GM23248 (cell line): ENCODE measurements at places on chromosomes 1 and 21. TPM values are rescaled to one million over a fixed set of nuclear protein-coding genes. Genes with fewer than 3 reads are reported as not detected.

The CD244 gene
- not detected in 2 replicates for total RNA-seq

The GPX7 gene
- total RNA-seq = 38.7 and 44.7 TPM in 2 replicates

The C4BPA gene
- not detected in 2 replicates for total RNA-seq

The TNFSF4 gene
- 4.8 and 6.2 TPM in 2 replicates for total RNA-seq

The GFI1 gene
- total RNA-seq = not detected in 2 replicates

The NUAK2 gene
- 3.0 and 4.4 TPM in 2 replicates for total RNA-seq

The KLHDC7A gene
- not detected in 2 replicates for total RNA-seq

The CAMK1G gene
- total RNA-seq = 0.11 TPM in 1 of 2 replicates, not detected in the other

The RPL22 gene
- 101 and 127 TPM in 2 replicates for total RNA-seq

The CHODL gene
- not detected in 2 replicates for total RNA-seq

The RGS1 gene
- total RNA-seq = not detected in 2 replicates

The DENND2C gene
- 5.9 and 6.8 TPM in 2 replicates for total RNA-seq

GRCh38 chr1:61605607-61606321 lies 119.2 kb downstream of the TM2D1 start:
- DNase-seq = peak; percentile 87

GRCh38 chr1:208528578-208529240 lies 284.5 kb upstream of the PLXNA2 start:
- no peak for DNase-seq

DNA sequence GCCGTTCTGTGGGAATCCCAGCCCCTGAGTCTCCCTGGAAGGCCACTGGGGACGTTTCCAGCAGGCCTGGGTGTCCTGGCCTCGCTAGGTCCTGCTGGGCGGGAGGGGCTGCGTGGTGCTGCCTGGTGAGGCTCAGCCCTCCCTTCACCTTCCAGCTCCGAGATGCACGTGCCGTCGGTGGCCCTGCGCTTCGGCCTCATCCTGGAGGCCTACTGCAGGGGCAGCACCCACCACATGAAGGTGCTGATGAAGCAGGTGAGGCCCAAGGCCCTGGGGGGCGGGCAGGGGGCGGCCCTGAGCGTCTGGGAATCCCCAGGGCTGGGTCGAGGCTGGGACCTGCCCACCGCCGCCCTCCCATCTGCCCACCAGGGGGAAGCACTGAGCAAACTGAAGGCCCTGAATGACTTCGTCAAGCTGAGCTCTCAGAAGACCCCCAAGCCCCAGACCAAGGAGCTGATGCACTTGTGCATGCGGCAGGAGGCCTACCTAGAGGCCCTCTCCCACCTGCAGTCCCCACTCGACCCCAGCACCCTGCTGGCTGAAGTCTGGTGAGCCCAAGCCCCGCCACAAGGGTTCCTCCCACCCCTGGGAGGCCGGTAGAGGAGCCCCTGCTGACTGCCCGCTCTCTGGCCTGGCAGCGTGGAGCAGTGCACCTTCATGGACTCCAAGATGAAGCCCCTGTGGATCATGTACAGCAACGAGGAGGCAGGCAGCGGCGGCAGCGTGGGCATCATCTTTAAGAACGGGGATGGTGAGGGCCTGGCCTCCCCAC lies 70.3 kb downstream of the PIK3CD start:
- peak; percentile 30 for DNase-seq

GRCh38 chr1:56533197-56533596 lies 46.2 kb downstream of the PLPP3 start:
- DNase-seq = no peak

DNA sequence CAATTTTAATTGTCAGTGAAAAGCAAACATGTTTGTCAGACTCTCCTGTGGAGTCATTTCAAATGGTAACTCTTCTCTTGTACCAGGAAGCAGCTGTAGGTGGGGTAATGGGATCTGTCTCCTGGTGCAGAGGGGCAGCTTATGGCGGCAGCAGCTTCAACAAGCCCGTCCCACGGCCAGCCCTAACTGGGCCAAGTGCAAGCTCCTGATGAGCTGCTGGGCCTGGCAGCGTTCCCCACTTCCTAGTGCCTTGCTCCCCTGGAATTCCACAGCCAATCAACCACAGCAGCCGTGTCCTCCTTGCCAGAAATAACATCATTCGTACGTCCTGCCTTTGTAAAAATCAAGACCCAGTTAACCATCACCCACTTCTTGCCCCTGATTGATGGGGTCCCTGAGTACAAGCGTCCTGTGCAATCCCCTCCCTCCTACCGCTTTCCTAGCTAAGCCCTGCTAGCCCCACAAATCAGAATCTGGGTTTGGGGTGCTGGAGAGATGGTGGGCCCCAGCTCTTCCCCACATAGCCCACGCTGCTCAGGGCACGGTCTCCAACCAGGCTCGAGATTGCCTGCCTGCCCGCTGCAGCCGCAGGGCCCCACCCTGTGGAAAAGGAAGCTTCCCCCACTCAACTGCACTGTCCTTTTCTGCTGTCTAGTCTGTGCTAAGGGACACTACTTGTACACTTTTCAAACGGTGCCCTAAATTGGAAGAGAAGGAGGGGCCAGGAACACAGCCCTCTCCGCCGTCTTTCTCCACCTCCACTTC lies 61.2 kb downstream of the TOR1AIP2 start:
- DNase-seq = no peak

DNA sequence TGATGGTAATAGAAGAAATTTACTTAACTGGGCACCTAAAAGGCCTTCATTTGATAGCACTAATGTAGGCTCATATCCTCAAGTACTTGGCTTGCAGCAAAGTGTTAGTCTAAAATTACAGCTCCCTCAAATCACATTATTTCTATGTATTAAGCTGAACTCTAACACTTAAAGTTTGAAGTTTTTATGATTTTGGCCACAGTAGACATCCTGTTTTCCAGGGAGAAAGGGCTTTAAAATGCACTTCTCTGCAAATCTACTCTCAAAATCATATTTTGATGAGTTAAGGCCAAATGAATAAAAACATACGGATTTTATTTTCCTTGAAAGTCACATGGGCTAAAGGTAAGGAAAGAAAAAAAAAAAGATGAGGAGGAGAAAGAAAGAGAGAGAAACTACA lies 575.5 kb downstream of the PLPP3 start:
- no peak for DNase-seq

GRCh38 chr1:95974586-95974985 lies 740.6 kb downstream of the RWDD3 start:
- DNase-seq = peak; percentile 42

DNA sequence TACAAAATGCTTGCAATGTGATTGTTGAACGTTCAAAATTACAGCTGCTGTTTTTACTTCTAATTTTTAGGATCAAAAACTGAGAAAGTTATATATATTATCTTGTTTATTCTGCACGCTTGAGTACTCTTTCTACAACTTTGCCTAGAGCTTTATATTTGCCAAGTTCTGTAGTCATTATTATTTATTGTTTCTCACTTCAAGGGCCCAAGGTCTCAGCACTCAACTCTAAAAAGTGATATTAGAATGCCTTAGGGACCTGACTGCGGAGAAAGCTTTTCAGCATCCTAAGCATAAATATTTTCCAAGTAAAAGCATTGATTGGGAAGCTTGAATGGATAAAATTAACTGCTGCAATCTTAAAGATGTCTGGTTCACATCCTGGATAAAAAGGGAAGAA lies 83.6 kb downstream of the UBE2U start:
- no peak for DNase-seq

- no peak for DNase-seq
These were observed 16.5 kb downstream of the ZBTB17 start for GRCh38 chr1:15959424-15959823.

DNA sequence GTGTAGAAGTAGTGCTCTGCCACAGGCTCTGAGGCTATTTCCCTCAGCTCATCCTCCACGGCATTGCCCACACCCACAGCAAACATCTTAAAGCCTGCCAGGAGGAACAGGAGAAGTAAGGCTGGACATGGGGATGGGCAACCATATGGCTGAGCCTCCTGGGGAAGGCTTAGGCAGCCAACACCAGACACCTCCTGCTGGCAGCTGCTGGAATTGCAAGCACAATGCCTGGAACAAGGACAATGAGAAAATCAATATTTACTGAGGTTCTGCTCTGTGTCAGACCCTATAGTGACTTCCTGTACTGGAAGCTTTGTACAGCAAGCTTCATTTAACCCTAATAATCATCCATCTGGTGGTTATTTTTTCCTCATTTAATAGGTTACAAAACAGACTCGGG lies 8.2 kb downstream of the MATN1 start:
- no peak for DNase-seq

DNA sequence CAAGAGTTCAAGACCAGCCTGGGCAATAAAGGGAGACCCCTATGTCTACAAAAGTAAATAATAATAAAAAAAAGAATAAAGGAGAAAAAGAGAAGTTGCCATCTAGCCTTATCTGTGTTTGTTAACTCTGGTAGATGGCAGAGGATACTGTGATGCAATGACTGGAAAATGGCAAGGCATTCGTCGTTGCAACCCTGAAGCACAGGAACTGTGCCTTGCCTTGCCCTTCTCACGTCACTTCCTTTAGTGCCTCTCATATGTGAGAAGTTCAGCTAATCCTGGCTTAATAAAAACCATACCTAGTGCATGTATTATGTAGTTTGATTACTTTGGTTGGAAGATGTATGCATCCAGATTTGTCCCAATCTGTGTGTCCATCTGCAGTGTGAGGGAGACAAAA lies 25.8 kb upstream of the PIGC start:
- no peak for DNase-seq

GRCh38 chr21:41142051-41142795 lies 25.7 kb upstream of the BACE2 start:
- peak; percentile 90 for DNase-seq

DNA sequence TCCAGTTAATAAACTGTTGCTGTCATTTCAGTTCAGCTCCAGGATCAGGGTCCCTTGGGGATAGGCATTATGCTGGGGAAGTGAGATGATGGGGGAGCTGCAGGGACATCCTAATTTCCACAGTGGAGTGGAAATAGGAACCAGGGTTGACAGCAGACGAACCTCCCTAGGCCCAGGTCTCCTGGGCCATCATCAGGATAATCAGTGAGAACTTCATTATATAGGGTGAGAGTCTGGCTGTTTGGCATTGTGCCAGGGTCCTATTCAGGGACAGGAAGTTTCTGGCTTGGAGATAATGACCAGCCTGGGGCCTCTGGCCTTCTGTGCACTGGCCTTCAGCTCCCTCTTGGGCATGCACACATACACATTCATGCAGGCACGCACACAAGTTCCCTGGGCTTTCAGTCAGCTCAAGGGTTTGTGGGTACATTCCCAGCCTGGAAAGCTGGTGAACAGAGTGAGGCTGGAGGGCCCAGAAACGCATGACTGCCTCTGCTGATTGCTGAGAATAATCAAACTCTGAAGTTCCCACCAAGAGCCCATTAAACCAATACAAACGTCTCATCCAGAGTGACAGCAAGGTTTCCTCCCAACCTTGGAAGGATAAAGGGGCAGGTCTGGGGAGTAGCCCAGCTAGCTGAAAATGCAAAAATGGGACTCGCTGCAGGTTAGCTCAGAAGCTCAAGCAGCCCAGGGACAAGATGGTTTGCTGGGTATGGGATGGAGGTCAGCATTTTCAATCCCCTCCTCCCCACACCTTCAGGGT lies 13.9 kb upstream of the LRIG2 start:
- DNase-seq = no peak

DNA sequence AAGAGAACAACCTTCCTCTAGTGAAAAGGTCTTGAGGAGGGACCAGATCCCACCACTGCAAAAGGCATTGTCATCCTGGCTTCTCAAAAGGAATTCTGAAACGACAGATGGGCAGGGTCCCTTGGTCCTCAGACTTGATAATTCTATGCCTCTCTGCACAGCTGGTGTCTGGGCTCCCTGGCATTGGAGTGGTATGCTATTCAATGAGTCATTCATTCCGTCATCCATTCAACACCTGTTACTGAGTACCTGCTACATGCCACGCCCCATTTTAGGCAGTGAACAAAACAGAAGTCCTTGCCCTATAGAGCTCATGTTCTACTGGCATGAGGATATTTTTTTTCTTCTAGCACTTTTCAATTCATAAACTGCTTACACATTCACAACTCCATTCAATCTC lies 45.8 kb upstream of the HMGB4 start:
- DNase-seq = no peak

GRCh38 chr1:27235827-27236226 lies 1.4 kb downstream of the WDTC1 start:
- peak; percentile 66 for DNase-seq

DNA sequence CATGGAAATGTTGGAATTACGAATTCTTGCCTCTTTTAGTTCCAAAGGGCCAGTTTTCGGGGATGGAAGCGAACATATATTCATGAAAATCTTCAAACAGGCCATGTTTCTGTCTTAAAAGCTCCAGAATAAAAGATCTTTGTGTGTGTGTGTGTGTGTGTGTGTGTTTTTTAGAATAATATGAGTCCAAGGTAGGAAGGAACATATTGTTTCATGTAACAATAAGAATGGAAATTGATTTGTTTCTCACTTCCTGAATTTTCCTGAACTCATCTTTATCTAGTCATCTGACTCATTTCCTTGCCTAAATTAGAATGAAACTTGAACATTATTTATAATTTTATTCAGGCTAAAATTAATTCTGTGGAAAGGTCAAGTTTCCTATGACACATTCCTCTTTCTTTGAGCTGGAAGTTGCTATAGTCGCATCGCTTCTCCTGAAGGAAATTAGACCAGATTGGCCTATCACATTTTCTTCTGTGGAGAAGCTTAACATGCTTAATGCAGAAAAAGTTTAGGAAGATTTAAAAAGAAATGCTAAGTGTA lies 805.1 kb upstream of the ADAMTS5 start:
- DNase-seq = peak; percentile 27

- no peak for DNase-seq
These were observed 285.7 kb downstream of the S1PR1 start for GRCh38 chr1:101522486-101522885.

- peak; percentile 59 for DNase-seq
These were observed 180.0 kb downstream of the TTLL7 start for GRCh38 chr1:83818916-83819315.

DNA sequence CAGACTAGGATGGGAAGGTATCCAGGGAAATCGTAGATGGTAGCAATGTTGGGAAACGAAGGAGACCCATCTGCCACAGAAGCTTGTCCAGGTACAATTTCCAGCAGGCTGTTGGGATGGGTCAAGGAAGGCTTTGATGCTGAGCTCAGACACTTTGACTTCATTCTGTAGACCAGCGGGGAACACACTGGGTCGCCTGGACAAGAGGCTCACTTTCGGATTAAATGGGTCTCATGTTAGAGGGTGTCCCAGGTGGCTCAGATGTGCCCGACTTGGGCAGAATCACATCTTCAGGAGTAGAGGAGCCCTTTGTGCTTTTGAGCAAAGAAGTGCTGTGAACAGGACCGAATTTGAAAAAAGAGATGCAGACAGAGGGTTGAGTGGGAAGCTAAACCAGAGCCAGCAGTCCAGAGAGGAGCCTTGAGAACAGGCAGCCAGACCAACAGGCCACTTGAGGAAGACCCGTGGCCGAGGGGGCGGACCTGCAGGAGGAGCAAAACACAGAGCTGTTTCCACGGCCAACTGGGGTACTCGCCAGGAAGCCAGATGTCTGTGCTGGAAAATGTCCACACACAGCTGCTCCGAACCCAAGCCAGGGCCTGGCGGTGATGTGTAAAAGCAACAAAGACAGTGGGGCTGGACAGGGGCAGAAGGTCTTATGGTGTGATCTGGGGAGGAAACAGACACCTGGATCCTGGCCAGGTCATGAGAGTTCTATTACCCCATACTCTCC lies 146.9 kb downstream of the AJAP1 start:
- no peak for DNase-seq

- DNase-seq = peak; percentile 28
These were observed 7.7 kb downstream of the PCP4L1 start for GRCh38 chr1:161266202-161266601.

- peak; percentile 8 for DNase-seq
These were observed 3.6 kb downstream of the ADGRL2 start for GRCh38 chr1:81804312-81804711.

- no peak for DNase-seq
These were observed 152.7 kb downstream of the PIK3R3 start for GRCh38 chr1:45979778-45980176.
